ENCODE measurements at places on chromosomes 1 and 21. TPM values are rescaled to one million over a fixed set of nuclear protein-coding genes. Genes with fewer than 3 reads are reported as not detected.

The C1orf146 gene
- not detected for total RNA-seq

The HES3 gene
- total RNA-seq, result not detected

The OR2AK2 gene
- total RNA-seq, result not detected

The PTPN7 gene
- 0.52 TPM for total RNA-seq

The TRIM45 gene
- 7.3 TPM for total RNA-seq

The EXTL1 gene
- 0.52 TPM for total RNA-seq

The GBP7 gene
- total RNA-seq, result not detected

The BGLAP gene
- total RNA-seq, result 1.0 TPM

The ESRRG gene
- 25.1 TPM for total RNA-seq

The SSU72 gene
- total RNA-seq, result 40.2 TPM

The BEND5 gene
- 5.7 TPM for total RNA-seq

The RAP1GAP gene
- total RNA-seq, result 1.0 TPM

The SMCP gene
- not detected for total RNA-seq

The OLFML2B gene
- total RNA-seq, result 29.7 TPM

The UBL4B gene
- not detected for total RNA-seq

The RAB25 gene
- total RNA-seq, result not detected

The MYOG gene
- total RNA-seq, result 247 TPM

The ETV3L gene
- not detected for total RNA-seq

The ZMYND12 gene
- total RNA-seq, result under 0.01 TPM

The GPR3 gene
- under 0.01 TPM for total RNA-seq

The B3GALT5 gene
- total RNA-seq, result under 0.01 TPM

The ATP1A2 gene
- total RNA-seq, result 38.1 TPM

The COL6A1 gene
- total RNA-seq, result 270 TPM

The ITSN1 gene
- 21.4 TPM for total RNA-seq

The MAP3K21 gene
- total RNA-seq, result 0.52 TPM

The LYSMD1 gene
- 9.9 TPM for total RNA-seq

The KIAA1614 gene
- total RNA-seq, result 13.6 TPM

The OVAAL gene
- total RNA-seq, result not detected

The PCAT6 gene
- total RNA-seq, result not detected

The APH1A gene
- total RNA-seq, result 99.2 TPM

The PTPRC gene
- 15.7 TPM for total RNA-seq

The MECR gene
- total RNA-seq, result 25.1 TPM

The RNU1-3 gene
- under 0.01 TPM for total RNA-seq

Data from skeletal muscle tissue (tissue), 5 donors.